ENCODE measurements at places on chromosomes 3 and 15.

DNA sequence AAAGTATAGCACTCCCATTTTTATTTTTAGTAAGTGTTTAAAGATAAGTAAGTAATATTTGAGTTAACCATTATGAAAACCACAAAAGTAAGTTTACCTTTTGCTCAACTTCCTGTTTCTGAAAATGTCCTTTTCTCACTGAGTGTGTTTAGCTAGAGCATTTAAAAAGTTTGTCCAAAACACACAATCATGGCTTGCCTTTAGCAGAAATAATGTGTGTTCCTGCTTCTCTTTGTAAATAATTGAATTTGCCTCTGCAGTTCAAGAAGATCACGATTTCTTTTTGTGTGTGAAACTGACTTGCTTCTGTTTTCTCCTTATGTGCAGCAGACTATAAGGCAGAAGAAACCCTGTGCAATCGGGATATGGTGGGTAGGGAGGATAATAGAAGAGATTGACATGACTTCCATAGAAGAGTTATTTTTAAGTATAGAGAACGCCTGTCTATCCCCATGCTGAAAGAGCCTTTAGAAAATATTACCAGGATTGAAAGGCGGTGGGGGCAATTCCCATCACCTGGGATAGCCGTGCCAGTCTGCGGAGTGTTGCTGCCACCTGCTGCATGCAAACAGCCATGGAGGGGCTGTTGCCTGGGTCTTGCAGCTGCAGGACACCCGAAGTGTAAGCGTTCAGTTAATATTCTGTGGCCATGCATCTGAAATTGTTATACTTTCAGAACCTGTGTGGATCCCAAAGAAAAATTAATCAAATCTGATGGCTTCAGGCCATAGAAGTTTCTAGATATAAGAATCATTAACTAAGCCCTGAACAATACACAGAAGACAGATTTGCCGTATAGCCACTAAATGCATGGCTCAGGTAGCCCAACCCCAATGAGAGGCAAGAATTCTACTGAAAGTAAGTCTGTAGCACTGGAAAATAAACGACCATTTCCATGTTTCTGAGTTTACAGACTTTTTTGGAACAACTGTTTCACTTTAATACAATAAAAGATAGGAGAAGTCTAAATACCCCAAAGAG, 2.4 kb upstream of the CD96 start:
- no peaks in the 10 kb centered on the region for H3K4me1 ChIP-seq
- H3K4me3 ChIP-seq: no peak overlapping the region
- H3K36me3 ChIP-seq: no peaks in the 10 kb centered on the region
- DNase-seq: no peak
- H3K27ac ChIP-seq: no peak overlapping the region

DNA sequence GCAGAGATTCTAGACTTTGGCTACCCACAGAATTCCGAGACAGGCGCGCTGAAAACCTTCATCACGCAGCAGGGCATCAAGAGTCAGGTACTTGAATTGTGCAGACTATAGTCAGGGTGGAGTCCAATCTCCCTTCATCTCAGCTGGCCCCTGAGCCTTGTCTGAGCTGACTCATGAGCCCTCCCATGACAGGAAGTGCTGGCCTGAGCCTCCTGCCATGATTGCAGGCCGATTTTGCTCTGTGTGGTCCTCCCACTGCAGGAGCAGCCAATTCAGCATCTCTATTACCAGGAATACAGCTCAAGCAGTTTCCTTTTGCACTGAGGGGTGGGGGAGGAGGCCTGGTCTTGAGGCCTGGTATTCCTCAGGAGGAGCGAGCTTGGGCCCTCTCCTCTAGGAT, 5.5 kb downstream of the AP2M1 start:
- no peak for DNase-seq
- H3K36me3 ChIP-seq: no peaks in the 10 kb centered on the region
- H3K27ac ChIP-seq: no peak overlapping the region
- H3K27me3 ChIP-seq: no peaks in the 10 kb centered on the region
- H3K4me1 ChIP-seq: peaks cover 30% of the 10 kb centered on the region

GRCh38 chr3:141011232-141011996, 39.7 kb upstream of the SPSB4 start:
- H3K27me3 ChIP-seq: no peaks in the 10 kb centered on the region
- H3K27ac ChIP-seq: no peak overlapping the region
- no peaks in the 10 kb centered on the region for H3K4me1 ChIP-seq
- H3K4me3 ChIP-seq: no peak overlapping the region
- no peaks in the 10 kb centered on the region for H3K36me3 ChIP-seq

- no peak overlapping the region for H3K4me3 ChIP-seq
- DNase-seq: peak; percentile 95
- peaks cover 15% of the 10 kb centered on the region for H3K4me1 ChIP-seq
- H3K36me3 ChIP-seq: no peaks in the 10 kb centered on the region
- peak overlapping the region; percentile 68 for H3K27ac ChIP-seq
Measured at GRCh38 chr3:9715764-9716437, 12.3 kb downstream of the CPNE9 start.

DNA sequence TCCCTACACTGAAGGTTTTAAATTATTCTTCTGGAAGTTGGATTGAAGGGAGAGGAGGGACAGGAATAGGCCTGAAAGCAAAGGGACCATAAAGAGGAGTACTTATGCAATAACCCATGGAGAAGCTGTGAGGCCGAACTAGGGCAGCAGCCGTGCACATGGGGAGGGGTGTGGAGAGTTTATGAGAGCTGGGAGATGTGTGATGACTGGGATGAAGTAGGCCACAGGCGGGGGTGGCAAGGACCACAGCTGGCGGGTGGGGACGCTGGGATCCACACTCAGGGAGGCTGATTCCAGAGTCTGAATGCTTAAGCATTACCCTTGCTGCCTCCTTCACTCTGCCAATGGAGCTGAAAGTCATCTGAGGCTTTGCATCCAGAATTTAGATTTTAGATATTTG, 123.8 kb downstream of the ARNT2 start:
- H3K27me3 ChIP-seq: no peaks in the 10 kb centered on the region
- peaks cover 16% of the 10 kb centered on the region for H3K4me1 ChIP-seq
- H3K4me3 ChIP-seq: no peak overlapping the region
- no peaks in the 10 kb centered on the region for H3K36me3 ChIP-seq
- no peak for DNase-seq

DNA sequence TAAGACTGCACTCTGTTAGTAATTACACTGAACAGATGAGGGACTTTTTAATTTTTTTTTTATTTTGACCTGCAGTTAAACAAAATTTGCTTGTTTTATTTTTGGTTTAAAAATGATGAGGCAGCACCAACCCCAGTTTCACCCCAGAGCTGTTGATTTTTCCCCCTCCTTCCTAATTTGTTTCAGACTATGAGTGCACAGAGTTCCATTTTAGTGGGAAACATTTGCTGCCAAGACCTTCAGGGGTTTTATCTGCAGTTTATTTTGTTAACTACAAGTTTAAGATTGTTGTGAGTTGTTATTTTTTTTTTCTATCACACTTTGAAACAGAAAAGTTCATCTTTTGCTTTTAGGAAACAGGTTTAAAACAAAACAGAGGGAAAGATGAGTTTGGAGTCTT, 455.9 kb upstream of the NR2F2 start:
- no peaks in the 10 kb centered on the region for H3K27me3 ChIP-seq
- H3K4me3 ChIP-seq: no peak overlapping the region
- H3K36me3 ChIP-seq: no peaks in the 10 kb centered on the region

GRCh38 chr3:154852515-154852914, 227.6 kb upstream of the MME start:
- no peak for DNase-seq
- H3K27ac ChIP-seq: no peak overlapping the region
- H3K36me3 ChIP-seq: no peaks in the 10 kb centered on the region
- no peak overlapping the region for H3K4me3 ChIP-seq
- H3K27me3 ChIP-seq: no peaks in the 10 kb centered on the region

- DNase-seq: no peak
- H3K4me1 ChIP-seq: no peaks in the 10 kb centered on the region
- H3K36me3 ChIP-seq: no peaks in the 10 kb centered on the region
- no peaks in the 10 kb centered on the region for H3K27me3 ChIP-seq
- H3K27ac ChIP-seq: no peak overlapping the region
- H3K4me3 ChIP-seq: no peak overlapping the region
Measured at GRCh38 chr3:8895829-8896228, 67.4 kb downstream of the RAD18 start.

GRCh38 chr15:61517776-61518175, 288.7 kb upstream of the RORA start:
- DNase-seq: no peak
- no peaks in the 10 kb centered on the region for H3K27me3 ChIP-seq
- H3K36me3 ChIP-seq: no peaks in the 10 kb centered on the region

DNA sequence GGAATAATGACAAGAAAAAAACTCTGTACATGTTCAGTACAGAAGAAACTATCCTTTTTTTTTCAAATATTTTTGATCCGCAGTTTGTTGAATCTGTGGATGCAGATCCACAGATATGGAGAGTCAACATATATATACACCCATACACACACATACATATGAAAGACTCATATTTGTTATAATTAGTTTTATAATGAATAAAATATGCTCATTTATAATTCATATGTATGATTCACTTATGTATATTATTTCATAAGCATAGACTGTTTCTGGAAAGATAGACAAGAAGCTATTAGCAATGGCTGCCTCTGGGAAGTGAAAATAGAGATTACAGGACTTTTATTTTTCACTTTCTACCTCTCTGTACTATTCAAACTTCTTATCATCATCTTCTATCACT, 9.8 kb downstream of the DZIP1L start:
- DNase-seq: no peak
- H3K4me1 ChIP-seq: no peaks in the 10 kb centered on the region
- H3K4me3 ChIP-seq: no peak overlapping the region
- H3K27me3 ChIP-seq: no peaks in the 10 kb centered on the region
- H3K36me3 ChIP-seq: no peaks in the 10 kb centered on the region
